Sigmoid colon (tissue), 7 donors: ENCODE measurements at places on chromosomes 16 and 17.

- no peaks in the 10 kb centered on the region for H3K27me3 ChIP-seq
- no peak for DNase-seq
- H3K36me3 ChIP-seq = no peaks in the 10 kb centered on the region
- no peaks in the 10 kb centered on the region for H3K4me1 ChIP-seq
Measured at GRCh38 chr16:13517841-13518240, 402.1 kb upstream of the ERCC4 start.

GRCh38 chr17:36942019-36942599 is 4.8 kb downstream of the LHX1 start:
- peaks cover 100% of the 10 kb centered on the region for H3K27me3 ChIP-seq
- no peaks in the 10 kb centered on the region for H3K36me3 ChIP-seq
- peaks cover 31% of the 10 kb centered on the region for H3K4me1 ChIP-seq
- H3K27ac ChIP-seq = no peak overlapping the region

DNA sequence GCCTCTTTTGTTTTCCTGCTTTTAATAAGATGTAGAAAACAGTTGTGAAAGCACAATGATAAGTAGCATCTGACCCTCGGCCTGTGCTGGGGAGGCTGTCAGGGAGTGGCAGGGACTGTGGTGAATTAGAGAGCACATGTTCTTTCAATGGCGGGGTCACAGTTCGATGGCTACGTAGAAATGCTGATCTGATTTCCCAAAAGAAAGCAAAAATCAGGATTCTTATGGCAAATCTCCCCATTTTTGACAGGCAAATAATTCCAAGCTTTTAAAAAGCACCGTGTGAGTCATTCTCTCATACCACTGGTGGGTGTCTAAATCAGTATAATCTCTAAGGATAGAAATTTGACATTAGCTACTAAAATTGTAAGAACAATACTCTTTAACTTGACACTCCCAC is 4.2 kb upstream of the MAPK7 start:
- peak; percentile 46 for DNase-seq
- H3K4me3 ChIP-seq = no peak overlapping the region
- H3K27ac ChIP-seq = no peak overlapping the region
- H3K36me3 ChIP-seq = no peaks in the 10 kb centered on the region

DNA sequence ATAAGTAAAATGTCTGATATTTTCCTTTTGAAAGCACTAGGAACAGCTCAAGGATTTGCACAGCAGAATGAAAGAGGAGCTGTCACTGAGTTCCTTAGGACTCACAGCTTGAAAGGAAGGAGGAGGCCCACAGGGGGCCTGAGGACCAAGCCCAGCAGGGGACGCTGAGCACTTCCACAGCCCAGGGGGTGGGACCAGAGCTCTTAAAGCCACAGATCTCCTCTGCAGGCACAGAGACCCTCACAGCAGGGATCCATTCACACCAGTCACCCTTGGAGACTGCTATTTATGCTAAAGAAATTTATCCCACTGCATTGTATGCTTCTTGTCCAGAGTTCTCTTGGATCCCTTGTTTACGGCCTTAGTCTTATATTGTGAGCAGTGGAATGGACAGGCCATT is 253.3 kb downstream of the STX8 start:
- no peak for DNase-seq
- no peak overlapping the region for H3K4me3 ChIP-seq
- no peaks in the 10 kb centered on the region for H3K4me1 ChIP-seq
- H3K27ac ChIP-seq = no peak overlapping the region

- peak; percentile 100 for DNase-seq
- peak within 1 kb of the TSS; percentile 90 for H3K27ac ChIP-seq
- H3K36me3 ChIP-seq = peaks cover 4% of the 10 kb centered on the region
- H3K4me3 ChIP-seq = peak within 1 kb of the TSS; percentile 58
Measured at GRCh38 chr16:2155091-2155950, at the start of gene TRAF7. Gene TRAF7, plus strand, starts transcription at chr16:2155782. Its CDS starts 8,139 bp downstream, at chr16:2163921.

GRCh38 chr17:73091410-73091769 is 1.1 kb downstream of the SLC39A11 start:
- H3K4me1 ChIP-seq = peaks cover 27% of the 10 kb centered on the region
- peak overlapping the region; percentile 61 for H3K4me3 ChIP-seq
- DNase-seq = no peak

- DNase-seq = no peak
- H3K4me3 ChIP-seq = peak overlapping the region; percentile 40
- no peaks in the 10 kb centered on the region for H3K4me1 ChIP-seq
- no peaks in the 10 kb centered on the region for H3K27me3 ChIP-seq
- peaks cover 4% of the 10 kb centered on the region for H3K36me3 ChIP-seq
Measured at GRCh38 chr17:40070709-40071312, 8.0 kb downstream of the THRA start.

DNA sequence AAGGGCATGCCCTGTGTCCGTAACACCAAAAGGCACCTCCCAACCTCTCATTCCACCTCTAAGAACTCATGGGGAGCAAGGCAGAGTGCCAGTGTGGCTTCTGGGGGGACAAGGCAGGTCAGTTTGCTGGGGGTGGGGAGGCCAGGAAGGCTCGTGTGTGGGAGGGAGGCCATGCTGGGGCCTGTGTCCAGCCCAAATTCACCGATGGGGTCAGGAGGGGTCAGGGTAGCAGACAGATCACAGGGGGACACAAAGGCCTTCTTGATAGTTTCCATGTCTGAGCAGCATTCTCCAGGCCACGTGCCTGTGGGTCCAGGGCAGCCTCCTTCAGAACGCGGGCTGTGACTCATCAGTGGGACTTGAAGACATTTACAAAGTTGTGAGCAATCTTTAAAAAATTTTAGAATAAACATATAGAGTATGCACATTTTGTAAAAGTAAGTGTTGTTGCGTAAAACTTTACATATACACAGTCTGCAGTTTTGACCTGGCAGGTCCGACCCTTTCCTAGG is 20.9 kb downstream of the SPACA3 start:
- peaks cover 5% of the 10 kb centered on the region for H3K4me1 ChIP-seq
- no peaks in the 10 kb centered on the region for H3K27me3 ChIP-seq
- H3K27ac ChIP-seq = no peak overlapping the region
- H3K36me3 ChIP-seq = no peaks in the 10 kb centered on the region
- no peak overlapping the region for H3K4me3 ChIP-seq

DNA sequence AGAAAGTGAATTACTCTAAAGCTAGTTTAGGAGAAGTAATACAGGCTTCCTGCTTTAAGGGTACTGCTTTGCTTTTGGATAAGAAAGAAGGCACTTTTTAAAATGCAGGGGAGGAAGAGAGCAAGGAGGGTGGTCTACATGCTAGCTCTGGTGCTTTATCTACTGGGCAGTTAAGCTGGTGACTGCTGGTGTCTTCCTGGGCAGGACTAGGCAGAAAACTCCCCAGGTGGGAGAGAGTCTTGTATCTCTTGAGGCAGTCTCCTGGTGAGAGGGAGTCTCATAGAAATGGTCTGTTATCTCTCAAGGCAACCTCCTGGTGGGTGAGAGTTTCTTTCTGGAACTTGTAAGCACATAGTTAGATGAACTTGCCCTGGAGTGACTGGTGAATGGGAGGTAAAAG is 953.9 kb upstream of the GOT2 start:
- no peak overlapping the region for H3K4me3 ChIP-seq
- no peak for DNase-seq
